Fibroblast of upper back skin (primary cell): ENCODE measurements at places on chromosomes 7 and 10.

GRCh38 chr10:85315657-85316056 is 987.3 kb downstream of the CCSER2 start:
- no peak for DNase-seq

GRCh38 chr7:116836911-116837310 is 25.5 kb upstream of the CAPZA2 start:
- no peak for DNase-seq

DNA sequence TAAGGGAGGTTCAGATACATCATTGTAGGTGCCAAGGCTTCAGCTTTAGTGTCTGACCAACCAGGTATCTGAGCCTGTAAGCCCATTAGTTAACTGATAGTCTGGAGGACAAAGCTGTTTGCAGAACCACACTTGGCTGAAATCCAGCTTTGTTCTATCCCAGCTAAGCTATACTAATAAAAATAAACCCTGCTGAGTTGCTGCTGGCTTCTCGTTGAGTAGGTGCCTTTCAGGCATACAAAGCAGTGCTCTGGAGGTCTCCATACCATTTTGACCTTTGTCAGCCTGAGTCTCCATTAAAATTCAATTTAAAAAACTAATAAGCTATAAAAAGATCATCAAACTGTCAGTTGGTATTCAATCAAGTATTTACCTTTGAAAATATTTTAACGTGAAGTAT is 22.0 kb downstream of the CDCA7L start:
- no peak for DNase-seq

DNA sequence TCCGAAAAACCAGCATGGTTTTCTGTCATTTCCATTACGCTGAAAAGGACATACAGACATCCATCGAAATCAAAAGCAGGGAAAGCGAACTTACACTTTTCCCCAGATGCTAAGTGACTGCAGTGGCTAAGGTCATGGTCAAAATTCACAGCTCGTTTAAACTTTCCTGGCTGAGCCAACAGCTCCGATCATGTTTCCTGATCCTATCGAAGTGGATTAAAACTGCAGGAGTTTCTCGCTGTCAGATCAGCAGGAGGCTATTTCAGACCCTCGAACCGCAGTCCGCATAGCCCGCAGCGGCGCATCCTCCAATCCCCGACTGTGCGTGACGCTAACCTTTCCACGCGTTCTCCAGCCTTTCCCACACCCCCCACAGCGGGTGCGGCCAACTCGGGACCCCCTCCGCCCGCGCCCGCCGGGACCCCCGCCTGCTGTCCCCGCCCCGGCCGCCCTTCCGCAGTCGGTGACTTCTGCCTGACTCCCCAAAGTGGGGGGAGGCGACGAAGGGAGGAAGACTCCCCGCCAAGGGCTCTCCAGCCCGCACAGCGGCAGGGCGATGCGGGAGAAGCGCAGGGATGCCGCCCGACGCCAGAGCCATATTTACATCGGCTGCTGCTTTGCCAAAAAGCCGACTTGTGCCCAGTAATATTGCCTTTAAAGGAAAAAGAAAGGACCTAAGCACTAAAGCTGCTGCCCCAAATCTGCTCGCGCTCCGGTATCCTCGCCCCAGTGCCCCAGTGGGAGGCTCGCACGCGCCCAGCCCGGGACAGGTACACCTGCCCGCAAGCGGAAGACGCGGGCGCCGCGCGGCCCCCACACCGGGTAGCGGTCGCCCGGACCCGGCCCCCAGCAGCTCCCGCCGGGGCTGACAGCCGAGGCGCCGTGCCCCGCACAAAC is 1.2 kb downstream of the PIP4K2A start:
- DNase-seq = peak; percentile 22

GRCh38 chr7:24709585-24710360 is 47.5 kb downstream of the GSDME start:
- no peak for DNase-seq

DNA sequence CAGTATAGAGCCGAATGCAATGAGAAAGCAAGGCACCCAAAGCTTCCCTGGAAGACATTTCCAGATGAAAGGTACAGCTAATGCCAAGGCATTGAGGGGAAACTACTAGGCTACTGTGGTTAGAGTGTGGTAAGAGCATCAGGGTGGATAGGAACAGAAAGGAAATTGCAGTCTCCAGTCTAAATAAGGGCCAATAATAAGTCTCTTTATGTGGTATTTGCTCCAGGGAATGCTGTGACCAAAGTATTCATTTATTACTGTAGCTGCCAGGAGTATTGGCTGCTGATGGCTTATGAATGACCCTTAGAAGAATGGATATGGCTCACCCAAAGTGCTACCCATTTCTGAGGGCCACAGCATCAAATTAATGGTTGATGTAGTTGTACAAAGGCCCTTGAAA is 30.1 kb upstream of the POT1 start:
- DNase-seq = no peak

DNA sequence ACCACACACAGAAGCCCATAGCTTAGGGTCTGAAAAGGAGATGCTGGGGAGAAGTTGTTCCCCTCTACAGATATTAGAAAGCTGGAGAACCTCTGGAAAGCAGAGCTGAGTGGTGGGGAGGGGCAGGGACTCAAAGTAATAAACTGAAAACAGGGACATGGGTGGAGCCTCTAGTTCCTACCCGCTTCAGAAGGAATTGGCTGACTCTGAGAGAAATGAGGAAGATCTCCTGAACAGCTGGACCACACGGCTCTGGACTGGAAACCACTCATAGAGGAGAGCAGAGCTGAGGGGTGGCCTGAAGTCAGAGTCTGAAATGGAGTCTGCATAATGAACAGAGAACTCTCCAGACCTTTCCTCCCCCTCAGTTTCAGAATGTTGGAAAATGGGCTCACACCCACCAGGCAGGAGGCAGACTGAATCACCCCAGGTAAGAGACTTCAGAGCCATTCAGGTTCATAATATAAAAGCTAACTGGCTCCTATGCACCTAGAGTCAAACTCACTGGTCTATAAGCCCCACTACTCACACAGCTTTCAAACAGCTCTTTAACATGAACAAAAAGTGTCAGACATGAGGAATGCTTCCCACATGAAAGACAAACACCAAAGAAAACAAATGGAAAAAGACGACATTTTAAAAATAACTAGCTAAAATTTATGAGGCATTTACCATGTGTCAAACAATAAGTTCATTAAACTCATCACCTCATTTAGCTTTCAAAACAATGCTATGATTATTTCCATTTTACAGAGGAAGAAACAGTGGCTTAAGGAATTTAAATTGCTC is 68.1 kb downstream of the RNF216 start:
- DNase-seq = no peak

- no peak for DNase-seq
Measured at GRCh38 chr10:95542761-95543160, 18.4 kb downstream of the SORBS1 start.

GRCh38 chr10:79069325-79070080 is 737 bp downstream of the ZMIZ1 start:
- no peak for DNase-seq

DNA sequence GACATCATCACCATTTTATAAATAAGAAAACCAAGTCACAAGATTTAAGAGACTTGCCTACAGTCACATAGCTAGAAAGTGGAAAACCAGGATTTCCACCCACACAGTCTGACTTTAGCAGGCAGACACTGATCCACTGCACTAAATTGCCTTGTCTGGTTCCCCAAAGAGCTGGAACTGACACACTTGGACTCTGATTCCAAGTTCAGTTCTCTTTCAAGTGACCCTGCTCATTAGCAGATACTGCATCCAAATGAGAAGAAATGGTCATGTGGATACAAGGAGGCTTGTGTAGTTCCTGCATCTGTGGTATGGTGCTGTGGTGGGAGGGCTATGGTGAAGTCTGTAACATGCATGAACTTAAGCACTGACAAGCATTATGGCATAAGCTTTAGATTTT is 180.1 kb upstream of the MKLN1 start:
- DNase-seq = no peak

DNA sequence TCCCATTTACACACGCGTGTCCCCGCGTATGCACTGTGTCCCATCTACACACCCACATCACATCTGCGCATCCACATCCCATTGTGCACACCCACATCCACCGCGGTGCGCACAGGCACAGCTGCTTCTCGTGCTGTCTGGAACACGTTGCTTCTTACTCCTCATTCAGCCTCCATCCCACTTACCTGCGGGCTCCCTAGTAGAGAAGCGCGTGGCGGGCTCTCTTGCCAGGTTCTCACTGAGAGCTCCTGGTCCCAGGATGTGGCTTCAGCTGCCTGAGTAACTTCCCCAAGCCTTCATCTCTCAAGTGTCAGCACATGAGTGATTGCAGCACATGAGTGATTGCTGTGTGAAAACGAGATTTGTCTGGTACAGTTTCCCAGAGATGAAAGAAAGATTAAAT is 117.8 kb downstream of the TRRAP start:
- DNase-seq = no peak

GRCh38 chr10:29807163-29807806 is 172.5 kb upstream of the SVIL start:
- peak; percentile 46 for DNase-seq

DNA sequence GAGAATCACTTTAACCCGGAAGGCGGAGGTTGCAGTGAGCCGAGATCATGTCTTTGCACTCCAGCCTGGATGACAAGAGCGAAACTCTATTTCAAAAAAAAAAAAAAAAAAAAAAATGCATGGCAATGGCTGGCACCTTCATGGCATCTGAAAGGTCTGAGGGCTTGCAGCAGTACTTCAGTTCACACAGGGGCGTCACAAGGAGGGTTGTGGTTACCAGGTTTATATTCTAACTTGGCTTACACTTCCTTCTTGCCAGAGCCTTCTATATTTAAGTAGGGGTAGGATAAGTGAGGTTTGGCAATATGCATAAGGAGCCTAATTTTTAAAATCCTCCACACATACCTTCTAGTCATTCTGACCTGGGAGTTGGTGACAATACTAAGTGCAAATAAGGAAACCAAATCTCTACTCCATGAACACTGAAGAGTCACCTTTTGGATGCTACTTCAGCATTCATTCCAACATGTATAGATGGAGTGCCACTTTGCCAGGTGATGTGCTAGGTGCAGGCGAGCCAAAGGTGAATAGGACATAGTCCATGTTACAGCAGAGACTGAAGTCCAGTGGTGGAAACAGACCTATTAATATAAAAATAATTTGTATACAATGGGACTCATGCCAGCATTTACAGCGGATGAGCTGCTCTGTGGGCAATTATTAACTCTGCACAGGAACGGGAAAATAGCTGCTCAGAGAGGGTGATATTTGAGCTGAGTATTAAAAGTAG is 57.8 kb upstream of the PDCD4 start:
- no peak for DNase-seq

- no peak for DNase-seq
Measured at GRCh38 chr10:33139181-33139646, 181.2 kb upstream of the ITGB1 start.

GRCh38 chr7:69825113-69825972 is 227.1 kb downstream of the AUTS2 start:
- DNase-seq = peak; percentile 35

GRCh38 chr10:43421519-43421918 is 12.5 kb upstream of the HNRNPF start:
- DNase-seq = no peak

- peak; percentile 93 for DNase-seq
Measured at GRCh38 chr10:102117391-102118159, 2.6 kb downstream of the LDB1 start.

GRCh38 chr7:158912406-158912805 is 56.0 kb downstream of the DYNC2I1 start:
- no peak for DNase-seq

- DNase-seq = no peak
Measured at GRCh38 chr10:51910189-51910588, 210.8 kb upstream of the CSTF2T start.

GRCh38 chr10:11993834-11994468 is 48.7 kb downstream of the UPF2 start:
- no peak for DNase-seq

GRCh38 chr10:71756311-71757191 is 16.8 kb downstream of the VSIR start:
- peak; percentile 54 for DNase-seq

GRCh38 chr7:98034081-98035035 is 44.4 kb upstream of the OCM2 start:
- no peak for DNase-seq

DNA sequence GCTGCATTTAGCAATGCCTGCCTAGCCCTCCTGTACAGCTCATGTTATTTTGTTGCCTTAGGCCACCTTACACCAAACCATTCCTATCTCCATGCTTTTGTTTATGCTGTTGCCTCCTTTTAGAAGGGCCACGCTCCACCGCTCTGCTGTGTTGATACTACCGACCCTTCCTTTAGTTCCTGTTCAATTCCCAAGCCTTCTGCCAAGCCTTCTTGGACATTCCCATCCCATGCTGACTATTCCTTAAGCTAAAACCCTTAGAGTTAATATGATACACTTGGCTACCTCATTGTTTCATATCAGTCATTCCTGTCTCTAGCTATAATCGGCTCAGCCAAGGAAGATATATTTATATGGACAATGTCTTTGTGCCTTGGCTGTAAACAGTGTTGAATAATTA is 705.5 kb downstream of the LRMDA start:
- DNase-seq = no peak

GRCh38 chr7:116692401-116693308 is 20.7 kb downstream of the MET start:
- DNase-seq = no peak

GRCh38 chr7:154375956-154376355 is 323.8 kb downstream of the DPP6 start:
- DNase-seq = no peak

DNA sequence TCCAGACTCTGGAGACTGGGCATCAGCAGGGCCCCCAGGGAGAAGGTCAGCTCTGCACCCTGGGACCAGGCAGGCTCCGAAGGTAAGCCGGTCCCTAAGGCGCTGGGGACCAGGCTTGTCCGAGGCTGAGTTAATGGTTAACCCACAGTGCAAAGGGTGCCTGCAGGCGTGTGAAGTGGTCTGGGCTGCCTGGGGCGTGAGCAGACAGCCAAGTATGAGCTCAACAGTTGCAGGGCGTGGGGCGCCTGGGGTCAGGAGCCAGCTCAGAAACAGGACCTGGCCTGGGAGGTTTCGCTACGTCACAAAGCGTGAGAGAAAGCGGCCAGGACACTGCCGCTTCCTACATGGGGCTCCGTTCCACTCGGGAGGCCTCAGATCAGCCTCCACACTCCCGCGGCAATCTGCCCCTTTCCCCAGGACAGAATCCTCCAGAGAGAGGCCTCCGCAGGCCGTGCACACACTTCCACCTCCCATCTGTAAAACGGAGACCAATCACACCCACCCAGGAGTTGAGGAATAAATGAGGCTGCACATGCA is 16.0 kb downstream of the PDGFA start:
- DNase-seq = no peak

DNA sequence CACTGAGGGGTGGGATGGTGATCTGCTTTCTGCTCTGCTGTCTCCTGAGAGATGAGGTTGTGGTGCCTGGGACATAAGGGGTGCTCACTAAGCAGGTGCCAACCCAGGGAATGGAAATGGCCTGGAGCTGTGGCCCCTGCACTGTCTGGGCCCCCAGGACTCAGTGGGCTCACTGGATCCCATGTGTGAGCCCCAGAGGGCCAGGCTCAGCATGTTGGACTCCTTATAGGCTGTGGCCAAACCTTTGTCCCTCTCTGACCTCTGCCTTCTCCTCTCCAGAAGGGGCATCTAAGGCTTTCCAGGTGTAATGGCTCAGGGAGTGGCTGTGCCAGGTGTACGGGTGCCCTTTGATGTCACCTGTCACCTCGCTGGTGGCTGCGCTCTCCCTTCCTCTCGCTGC is 56.4 kb downstream of the NEUROG3 start:
- DNase-seq = no peak
